ENCODE measurements at places on chromosomes 6 and 20.
A peak's percentile ranks its signal among the peaks of the same experiment; 100 is the strongest.

DNA sequence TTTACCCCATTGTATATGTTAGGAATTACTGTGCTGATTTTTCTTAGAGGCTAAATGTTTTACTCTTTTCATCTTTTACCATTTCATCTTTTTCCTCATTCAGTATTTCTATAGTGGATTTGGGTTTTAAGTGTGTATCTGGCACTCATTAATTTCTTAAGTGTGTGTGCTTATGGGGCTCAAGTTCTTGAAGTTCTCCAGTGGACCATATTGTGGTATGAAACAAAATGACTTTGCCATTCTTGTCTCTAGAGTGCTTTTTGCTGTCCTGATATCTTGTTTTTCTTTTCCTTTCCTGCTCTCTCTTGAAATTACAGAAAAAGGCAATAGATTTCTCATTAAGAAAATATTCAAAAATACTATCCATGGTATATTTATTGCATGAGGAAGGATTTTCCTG lies 123.1 kb downstream of the ARID1B start:
- DNase-seq, result no peak

DNA sequence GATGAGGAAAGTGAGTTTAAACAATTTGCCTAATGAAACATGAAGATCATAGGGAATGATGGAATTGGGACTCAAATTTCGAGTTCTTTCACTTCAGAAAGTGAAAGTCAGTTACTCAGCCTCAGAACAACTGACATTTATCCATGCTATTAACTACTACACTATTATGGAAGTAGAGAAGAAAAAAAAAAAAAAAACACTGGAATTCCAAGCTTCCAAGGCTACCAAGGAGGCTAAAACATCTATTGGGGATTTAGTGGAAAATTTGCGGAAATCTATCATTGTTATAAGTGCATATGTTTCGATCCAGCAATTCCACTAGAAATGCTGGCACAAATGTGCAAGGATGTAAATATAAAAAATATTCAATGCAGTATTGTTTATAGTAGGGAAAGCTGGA lies 70.4 kb downstream of the TSHZ2 start:
- DNase-seq, result no peak

DNA sequence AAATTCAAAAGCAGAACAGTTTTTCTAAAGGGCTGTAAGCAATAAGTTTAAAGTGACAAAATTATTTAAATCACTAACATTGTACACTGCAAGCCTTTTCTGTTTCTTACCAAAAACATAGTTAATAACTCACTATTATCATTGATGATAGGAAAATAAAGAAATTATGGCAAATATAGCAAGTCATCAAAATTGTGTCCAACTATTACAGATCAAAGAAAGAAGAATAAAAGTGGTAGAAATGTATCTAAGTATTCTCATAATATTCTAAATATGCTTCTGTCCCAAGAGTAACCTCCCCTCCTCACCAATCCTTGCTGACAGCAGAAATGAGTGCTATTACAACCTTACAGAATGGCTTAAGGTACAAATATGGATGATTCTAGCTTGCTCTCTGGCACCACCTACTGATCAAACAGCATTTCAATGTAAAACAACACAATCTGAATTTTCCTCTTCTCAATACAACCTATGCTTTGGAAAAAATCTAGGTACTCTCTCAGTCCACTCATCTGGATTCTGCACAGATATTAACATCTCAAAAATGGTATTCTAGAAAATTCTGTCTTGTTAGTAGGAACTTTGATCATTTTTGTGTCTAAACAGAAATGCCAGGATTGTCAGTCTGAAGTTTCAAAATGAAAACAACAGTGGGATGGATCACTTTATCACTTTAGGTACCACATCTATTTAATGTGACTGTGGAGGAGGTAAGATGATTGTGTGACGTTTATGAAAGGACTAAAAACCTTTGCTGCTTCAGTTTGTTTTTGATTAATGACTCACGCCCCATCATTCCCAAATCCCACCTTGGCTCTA lies 40.9 kb downstream of the ZFP64 start:
- DNase-seq, result peak; percentile 69

- DNase-seq, result no peak
Observed at GRCh38 chr6:22600059-22600458, 30.7 kb downstream of the HDGFL1 start.

- DNase-seq, result no peak
Observed at GRCh38 chr6:71187141-71187540, 101.5 kb upstream of the OGFRL1 start.

GRCh38 chr20:11214256-11214840 lies 540.5 kb upstream of the JAG1 start:
- DNase-seq, result no peak

DNA sequence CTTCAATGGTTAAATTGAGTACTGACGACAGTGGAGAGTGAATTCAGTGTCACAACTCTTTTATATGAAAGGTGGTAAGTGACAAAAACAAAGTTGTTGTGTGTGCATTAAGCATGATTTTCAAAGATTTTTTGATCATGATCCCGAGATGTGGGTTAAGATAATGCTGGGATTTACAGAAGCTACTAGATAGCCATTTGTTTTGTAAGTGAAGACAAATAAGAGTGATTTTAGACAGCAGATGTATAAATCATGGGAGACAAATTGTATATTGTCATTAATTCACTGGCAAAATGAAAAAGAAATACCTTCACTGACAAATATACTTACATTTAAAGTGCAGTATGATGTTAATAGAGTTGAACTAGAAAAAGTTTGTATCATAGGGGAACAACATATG lies 6.1 kb downstream of the ADGRB3 start:
- no peak for DNase-seq

DNA sequence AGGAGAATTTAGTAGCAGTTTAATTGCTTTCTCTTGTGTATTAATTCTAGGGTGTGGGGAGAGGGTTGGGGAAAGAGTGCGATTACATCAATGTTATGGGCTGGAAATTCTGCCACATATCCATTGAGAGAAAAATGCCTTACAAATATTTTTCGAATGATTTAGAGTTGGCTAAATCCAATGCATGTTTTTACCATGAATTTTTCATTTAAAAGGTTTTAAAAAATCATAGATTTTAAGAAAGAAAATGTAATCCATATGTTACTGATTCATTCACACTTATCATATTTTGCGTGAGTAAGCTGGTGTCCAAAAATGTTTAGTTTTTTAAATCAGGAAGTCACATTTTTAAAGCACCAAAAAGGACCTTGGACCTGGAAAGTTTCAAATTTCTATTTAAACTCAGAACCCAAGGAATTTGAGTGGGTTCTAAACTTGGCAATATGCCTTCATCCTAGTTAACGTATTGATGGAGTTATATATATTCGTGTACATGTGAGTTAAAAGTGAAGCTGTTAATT lies 627.4 kb upstream of the CITED2 start:
- DNase-seq, result peak; percentile 16

DNA sequence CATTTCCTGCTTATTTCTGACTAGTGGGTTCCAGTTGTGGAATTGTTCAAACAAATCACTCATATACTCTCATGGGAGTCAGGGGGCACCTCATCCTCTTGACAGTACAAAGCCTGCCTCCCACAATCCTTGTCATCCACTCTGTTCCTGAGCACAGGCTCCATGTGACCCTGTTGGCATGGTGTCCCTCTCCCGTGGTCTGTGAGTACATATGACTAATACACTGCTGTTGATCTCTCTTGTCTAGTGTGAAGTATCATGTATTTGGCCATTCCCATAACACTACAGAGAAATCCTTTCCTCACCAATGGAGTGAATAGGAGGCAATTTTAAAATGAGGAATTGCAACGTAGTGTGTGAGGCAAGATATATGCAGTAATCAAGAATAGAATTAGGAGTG lies 185.3 kb downstream of the OGFRL1 start:
- DNase-seq, result no peak

DNA sequence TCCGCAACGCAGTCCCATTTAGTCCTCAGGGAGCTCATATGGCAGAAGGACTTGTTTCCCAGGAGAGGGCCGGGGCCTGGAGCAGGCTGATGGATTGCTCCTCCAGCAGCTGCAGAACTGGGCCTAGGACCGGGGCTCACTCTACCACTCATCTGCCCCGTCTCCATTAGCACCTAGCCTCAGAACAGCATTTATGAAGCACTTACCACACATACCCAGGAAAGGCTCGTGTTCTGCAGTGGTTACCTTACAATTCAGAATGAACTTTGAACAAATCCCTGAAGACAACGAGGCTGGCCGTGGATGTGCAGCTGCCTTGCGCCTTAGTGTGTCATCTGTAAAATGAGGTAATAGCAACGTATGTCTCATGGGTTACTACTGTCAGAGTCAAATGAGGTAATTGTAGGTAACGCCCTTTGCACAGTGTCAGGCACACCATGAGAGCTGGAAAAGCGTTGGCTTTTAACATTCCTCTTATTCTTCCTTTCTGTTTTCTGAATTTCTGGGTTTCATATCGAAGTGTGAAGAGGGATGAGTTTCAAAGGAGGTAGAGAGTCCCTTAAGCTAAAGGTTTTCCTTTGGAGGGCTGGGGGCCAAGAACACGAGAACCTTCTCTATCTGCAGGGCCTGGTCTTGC lies 46.3 kb upstream of the CD93 start:
- DNase-seq, result peak; percentile 89

DNA sequence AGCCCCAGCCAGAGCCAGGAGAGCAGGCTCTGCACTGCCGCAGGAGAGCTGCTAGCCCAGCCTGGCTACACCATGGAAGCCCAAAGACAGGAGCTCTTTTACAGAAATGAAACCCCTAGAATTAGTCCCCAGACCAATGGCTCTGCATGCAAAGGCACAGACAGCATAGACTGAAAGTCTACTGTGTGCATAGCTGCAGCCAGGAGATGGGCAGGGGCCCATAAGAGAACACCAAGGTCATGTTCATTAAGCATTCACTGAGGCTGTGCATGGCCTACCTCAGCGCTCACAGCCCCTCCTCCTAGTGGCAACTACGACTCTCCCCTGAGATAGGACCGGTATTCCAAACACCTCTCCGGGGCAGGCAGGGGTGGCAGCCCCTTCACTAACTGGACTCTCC lies 34.9 kb downstream of the SNX5 start:
- no peak for DNase-seq

DNA sequence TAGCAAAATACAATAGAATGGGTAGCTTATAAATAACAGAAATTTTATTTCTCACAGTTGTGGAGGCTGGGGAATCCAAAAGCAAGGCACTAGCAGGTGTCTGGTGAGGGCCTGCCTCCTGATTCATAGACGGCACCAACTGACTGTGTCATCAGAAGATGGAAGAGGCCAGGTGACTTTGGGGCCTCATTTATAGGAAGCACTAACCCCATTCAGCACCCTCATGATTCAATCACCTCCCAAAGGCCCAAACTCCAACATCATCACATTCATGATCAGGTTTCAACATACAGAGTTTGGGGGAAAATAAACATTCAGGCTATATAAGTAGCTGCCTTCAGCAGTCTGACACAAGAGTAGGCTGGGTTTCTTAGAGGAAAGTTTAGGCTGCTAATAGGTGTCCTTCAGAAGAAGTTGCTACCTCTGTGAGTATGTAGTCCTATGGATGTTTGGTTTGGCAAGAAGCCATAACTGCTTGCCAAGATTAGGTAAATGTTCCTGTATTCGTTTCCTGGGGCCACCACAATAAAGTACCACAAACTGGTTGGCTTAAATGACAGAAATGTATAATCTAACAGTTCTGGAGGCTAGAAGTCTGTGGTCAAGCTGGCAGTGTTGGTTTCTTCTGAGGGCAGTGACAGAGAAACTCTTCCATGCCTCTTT lies 48.8 kb downstream of the NT5E start:
- peak; percentile 18 for DNase-seq

GRCh38 chr6:151005896-151006632 lies 140.6 kb downstream of the MTHFD1L start:
- DNase-seq, result no peak

DNA sequence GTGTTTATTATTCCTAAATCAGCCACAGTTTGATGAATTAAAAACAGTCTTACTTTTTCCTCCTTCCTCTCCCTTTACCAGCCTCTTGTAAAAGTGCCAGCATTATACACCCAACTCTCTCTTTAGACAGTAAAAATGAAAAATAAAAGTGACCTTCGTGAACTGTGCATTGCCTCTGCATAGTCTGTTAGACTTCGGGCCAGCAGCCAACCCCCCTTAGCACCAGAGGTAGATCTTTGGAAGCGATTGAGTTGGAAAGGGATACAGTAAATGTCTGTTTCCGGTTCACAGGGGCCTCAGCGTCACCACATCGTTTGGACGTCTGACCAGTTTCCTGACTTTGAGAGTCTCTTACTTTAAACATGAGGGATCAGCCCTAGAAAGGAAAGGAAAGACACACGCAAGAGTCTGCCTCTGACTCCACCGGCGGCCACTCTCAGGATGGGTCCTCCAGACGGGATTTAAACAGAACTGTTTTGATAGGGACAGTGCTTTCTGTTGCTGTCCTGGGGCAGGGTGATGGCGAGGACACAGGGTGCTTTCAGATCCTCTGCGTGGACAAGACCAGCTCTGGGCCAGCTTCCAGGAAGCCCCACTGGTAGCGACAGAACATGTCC lies 206.6 kb upstream of the PREP start:
- DNase-seq, result no peak

DNA sequence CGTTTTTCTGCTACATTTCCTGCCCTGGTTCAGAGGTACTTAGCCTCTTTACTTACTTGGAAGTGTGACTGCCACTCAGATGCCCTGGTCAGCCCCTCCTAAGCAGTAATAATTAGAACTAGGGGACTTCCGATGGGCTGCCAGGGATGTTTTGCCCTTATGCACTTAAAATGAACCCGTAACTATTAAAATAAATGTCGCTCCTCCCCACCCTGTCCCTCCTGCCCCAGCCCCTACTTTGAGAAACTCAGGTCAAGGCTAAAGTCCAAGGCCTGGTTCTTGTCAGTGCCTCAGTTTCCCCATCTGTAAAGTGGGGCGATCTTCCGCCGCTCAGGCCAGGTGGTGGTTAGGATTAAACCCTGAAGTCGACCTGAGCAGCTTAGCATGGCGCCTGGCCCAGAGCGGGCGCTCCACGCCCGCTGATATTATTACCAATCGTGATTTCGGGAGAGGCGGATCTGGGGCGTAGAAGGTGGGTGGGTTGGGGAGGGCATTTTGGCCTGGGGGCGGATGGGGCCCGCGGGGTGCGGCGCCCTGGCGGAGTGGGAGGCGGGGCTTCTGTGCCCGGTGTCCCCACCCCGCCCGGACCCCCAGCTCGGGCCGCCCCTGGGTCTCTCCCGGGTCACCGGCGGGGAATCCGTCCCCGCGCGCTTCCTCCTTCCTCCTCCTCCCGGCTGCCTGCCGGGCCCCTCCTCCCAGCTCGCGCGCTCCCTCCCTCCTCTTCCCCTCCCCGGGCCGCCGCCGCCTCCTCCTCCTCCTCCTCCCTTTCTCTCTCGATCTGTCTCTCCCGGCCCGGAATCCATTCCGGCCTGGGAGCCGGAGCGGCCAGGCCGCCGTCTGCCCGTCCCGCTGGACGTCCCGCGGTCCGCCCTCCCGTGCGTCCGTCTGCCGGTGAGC lies at the start of gene SRC:
SRC (plus strand) TSS at position 802 of the 897 bp plus-strand sequence. CDS start 38,014 bp downstream, outside the sequence.
- peak; percentile 40 for DNase-seq
